ENCODE measurements at places on chromosomes 5 and 9. TPM values are rescaled to one million over a fixed set of nuclear protein-coding genes. Genes with fewer than 3 reads are reported as not detected.

The PCDHGA8 gene
- total RNA-seq, result not detected

The SMIM15 gene
- total RNA-seq, result 72.2 TPM

The CORO2A gene
- total RNA-seq, result 1.6 TPM

The PCDHA8 gene
- total RNA-seq, result 0.06 TPM

The CFAP157 gene
- total RNA-seq, result 0.08 TPM

The CCDC180 gene
- 0.62 TPM for total RNA-seq

The HMCN2 gene
- 0.02 TPM for total RNA-seq

Data from A549 treated with dexamethasone at 1 μM for 4 hours (cell line).